ENCODE measurements at places on chromosomes 1 and 21.

- DNase-seq, result no peak
Observed at GRCh38 chr1:6672558-6672957, 29.1 kb downstream of the DNAJC11 start.

- no peak for DNase-seq
Observed at GRCh38 chr1:226575739-226576378, 27.3 kb downstream of the STUM start.

GRCh38 chr1:113929750-113930498 lies 800 bp downstream of the HIPK1 start:
- peak; percentile 31 for DNase-seq

- DNase-seq, result no peak
Observed at GRCh38 chr1:12081648-12082396, 18.7 kb downstream of the TNFRSF8 start.

DNA sequence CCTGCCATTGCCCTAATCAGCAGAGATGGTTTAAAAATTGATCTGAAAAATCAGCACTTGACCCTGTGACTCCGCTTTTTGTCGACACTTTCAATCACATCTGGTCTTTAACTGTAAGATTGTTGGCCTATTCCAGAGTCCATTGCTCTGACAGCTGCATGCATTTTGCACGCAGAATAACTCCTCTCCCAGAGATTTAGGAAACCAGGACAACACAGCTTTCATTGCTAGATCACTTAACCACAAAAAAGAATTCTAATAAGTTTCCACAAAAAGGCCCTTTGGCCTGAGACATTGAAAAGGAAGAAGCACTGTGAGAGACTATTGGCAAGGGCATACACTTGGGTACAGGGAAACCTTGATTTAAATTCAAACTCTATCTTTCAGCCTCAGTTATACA lies 373.1 kb downstream of the TGFB2 start:
- no peak for DNase-seq

- no peak for DNase-seq
Observed at GRCh38 chr1:233320023-233320422, 7.5 kb upstream of the MAP3K21 start.

- DNase-seq, result no peak
Observed at GRCh38 chr1:234309243-234309597, 64.0 kb upstream of the COA6 start.

DNA sequence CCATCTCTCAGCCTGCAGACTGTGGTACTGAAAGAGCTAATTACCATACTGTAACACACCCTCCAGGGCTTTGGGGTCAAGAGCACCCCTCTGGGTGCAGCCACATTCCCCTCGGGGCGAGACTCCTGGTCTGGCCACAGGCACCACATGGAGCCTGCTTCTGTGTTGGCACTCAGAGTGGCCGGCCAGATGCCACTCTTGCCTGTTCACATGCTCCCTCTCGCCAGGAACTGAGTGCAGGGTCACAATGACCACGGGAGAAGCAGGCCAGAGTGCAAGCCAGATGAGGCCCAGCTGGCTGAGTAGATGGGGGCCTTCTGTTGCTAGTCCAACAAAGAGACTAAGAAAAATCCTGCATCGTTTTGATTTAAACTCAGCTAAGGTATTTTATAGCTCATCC lies 864.0 kb downstream of the KCNT2 start:
- no peak for DNase-seq

GRCh38 chr1:10898921-10899320 lies 102.5 kb upstream of the CASZ1 start:
- no peak for DNase-seq

- DNase-seq, result no peak
Observed at GRCh38 chr1:171117085-171117484, 26.4 kb downstream of the FMO3 start.

DNA sequence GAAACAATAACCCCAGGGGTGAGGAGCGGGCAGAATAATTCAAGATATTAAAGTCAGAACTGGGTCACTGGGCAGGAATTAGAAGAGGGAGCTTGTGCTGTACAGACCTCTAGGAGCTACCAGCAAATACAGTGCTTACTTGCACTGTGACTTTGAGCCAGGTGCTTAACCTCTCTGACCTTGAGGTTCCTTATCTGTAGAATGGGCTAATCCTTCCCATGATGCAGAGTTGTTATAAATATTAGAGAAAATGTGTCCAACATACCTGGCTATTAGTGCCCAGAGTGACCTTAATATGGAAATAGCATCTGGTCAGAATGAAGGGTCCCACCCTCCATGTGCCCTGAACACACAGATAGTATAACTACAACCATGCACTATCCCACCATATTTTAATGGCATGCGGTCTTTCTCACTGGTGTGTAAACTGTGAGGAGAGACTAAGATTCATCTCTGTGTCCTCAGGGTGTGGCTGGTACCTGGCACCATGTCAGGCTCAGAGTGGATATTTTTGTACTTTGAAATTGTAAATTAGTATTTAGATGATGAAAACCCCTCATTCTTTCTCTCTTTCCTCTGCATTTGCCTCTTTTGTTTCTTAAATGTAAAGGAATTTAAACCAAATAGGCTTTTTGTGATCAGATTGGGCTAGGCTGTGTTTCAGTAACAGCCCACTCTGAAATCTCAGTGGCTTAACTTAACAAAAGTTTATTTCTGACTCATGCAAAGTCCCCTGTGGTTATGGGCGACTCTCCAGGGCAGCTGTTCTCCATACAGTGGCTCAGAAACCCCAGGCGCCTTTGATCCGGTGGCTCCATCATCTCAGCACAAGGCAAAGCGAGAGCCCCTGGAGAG lies 60.0 kb upstream of the ROR1 start:
- DNase-seq, result no peak

DNA sequence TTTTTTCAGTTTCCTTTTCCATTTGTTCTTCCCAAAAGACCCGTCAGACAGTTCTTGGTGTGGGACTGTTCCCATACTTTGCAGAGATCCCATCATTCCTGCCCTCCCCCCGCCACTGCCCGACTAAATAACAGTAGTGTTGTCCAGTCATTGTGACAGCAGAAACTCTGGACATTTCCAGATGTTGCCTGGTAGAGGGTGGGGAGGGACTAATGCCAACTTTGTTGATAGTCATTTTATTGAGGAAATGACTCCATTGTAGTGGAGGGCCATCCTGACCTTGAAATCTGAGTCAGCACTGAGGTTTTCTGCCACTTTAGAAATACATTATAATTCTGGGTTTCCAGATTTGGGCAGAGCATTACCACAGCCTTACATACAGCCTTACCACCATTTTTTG lies 85.4 kb downstream of the CEP350 start:
- no peak for DNase-seq

DNA sequence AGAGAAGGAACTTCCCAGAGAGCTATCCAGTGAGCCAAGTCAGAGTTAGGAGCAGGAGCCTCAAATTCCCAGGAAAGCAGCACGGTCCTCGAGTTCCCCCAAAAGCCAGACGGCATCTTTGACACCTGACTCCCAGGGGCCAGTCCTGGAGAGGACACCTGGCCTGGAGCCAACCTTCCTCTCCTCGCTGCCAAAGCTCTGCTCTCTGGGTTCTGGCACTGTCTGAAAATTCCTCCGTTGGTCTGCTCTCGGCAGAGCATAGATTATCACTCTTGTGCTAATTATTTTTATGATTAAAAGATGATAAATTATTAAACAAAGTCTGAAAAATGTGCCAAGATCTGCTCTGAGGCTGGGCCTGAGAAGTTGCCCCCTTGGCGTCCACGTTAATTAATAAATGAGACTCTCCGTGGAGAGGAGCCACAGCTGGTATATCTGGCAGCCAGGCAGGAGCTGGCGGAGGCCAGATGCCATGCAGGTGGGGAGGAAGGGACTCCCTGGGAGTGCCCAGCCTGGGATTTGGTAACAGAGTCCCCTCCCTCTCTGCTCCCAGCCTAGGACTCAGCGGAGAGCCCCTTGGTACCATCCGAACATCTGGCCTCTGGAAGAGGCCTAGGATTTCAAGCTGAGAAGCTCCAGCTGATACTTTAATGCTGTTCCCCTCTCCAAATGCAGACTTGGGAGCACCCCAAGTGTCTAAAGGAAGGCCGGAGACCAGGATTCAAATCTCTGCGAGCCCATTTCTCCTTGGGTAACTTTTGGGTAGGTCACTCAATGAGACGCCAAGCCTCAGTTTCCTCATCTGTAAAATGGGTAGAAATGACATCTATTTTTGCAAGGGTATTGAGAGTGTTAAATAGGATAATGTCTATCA lies 163.7 kb upstream of the POU3F1 start:
- DNase-seq, result no peak

- DNase-seq, result no peak
Observed at GRCh38 chr1:235012436-235013210, 116.0 kb downstream of the TOMM20 start.

DNA sequence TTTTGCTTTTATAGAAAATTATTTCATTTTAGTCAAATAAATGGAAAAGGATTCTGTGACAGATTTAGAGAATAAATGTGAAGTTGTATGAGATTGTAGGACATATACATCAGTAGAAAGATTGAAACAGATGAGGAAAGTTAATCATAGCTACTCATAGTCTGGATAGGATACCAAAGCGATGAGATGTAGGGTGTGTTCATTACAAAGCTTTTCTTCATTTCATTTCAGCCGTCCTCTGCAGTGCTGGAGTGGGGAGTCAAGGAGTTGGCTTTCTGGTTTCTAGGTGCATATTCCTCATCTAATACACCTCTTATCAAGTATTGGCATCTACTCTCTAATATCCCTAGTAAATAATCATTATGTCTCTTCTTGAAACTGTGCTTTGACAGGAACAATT lies 149.5 kb upstream of the NEGR1 start:
- no peak for DNase-seq

GRCh38 chr1:167136191-167136614 lies 42.3 kb downstream of the STYXL2 start:
- DNase-seq, result no peak

GRCh38 chr1:85578321-85579295 lies 2.0 kb upstream of the CCN1 start:
- no peak for DNase-seq

DNA sequence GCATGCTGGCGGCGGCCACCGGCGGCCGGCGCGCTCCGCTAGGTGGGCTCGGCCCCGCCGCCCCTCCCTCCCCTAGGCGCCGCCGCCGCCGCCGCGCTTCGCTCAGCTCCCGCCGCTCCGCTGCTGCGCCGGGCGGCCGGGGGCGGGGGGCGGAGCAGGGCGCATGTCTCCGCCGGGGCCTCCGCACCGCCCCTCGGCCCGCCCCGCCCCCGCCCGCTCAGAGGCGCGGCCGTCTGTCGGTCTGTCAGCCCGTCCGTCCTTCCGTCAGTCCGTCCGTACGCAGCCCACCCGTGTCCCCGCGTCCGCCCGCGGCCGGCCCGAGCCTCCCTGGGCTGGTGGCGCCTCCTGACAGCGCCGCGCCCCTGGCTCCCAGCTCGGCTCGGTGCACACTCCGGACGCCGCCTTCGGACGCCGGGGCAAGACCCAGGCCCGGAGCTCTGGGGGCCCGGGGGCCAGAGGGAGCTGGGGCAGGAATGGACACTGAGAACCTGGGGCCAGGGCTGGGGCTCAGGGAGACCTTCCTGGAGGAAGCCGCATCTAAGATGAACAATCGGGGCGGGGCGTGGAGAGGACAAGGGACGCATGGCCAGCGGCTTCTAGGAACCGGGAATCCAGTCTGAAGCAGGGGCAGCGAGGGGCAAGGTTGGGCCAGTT lies at the start of gene GPR153:
GPR153 (minus strand) TSS at position 138 of the 654 bp plus-strand sequence. CDS start 6,193 bp downstream, outside the sequence.
- DNase-seq, result no peak

- DNase-seq, result no peak
Observed at GRCh38 chr1:118223426-118223825, 38.4 kb upstream of the SPAG17 start.

GRCh38 chr1:209601809-209602657 lies 18.5 kb downstream of the CAMK1G start:
- DNase-seq, result peak; percentile 66

- no peak for DNase-seq
Observed at GRCh38 chr1:75641325-75641724, 30.4 kb upstream of the SLC44A5 start.

- DNase-seq, result no peak
Observed at GRCh38 chr21:35643176-35643575, 417.1 kb downstream of the SETD4 start.

DNA sequence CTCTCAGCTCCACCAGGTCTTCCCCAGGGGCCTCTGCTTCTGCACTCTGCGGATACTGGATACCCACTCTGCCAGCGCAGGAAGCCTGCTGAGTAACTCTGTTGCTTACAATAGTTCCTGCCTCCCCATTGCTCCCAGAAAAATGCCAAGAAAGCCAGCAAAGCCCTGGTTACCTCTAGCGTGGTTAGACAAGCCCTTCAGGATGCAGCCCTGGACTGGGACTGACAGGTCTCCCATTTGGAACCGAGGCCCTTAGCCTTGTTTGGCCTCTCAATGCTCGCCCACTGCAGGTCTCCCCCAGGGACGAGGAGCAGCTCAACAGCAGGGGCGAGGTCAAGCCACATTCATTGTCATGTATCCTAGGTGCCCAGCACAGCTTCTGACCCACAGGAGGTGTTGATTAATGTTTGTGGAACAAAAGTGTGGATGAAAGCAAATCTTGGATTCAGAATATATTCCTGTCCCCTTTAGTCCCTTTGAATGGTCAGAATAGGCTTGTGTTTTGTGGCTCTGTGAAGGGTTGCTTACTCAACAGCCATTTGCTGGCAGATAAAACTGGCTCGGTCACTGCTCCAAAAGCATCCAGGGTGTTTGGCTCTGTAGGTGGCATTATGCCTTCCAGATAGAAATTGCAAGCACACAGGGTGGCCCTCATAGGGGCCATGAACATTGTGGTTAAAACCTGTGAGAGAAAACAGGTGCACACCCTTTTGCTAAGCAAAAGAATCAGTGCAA lies 58.9 kb downstream of the C1orf198 start:
- no peak for DNase-seq

DNA sequence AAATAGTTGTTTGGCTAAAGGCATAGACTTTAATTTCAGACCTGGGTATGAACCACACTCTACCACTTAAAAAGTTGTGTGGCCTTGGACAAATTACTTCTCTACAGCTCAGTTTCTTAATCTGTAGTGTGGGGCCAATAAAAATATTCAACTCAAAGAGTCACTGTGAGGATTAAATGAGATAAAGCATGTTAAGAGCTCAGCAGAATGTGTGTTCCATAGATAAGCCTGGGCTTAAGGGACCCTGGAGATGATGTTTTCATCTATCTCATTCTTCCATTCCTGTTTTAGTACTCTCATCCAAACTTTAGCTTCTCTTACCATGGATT lies 17.7 kb downstream of the S100A10 start:
- DNase-seq, result no peak

- no peak for DNase-seq
Observed at GRCh38 chr1:230758709-230759368, 11.7 kb downstream of the CAPN9 start.

DNA sequence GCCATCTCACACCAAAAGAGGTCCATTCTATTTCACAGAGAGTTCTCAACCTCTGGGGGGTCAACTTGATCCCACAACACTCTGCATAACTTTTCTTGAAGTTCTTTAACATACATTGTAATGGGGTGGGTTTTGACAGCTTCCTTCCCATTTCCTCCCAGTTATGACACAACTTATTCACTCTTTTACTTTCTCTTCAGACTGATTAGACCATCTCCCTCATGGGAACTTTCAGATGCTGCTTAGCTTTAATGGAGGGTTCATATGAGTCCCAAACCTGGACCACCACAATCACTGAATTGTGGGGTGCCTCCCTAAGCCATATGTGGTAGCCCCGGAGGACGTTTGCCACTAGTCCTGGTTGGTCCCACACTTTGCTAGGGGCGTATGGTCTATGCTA lies 28.3 kb upstream of the KCNJ15 start:
- DNase-seq, result no peak

GRCh38 chr1:167012570-167012969 lies 23.5 kb downstream of the MAEL start:
- DNase-seq, result no peak

- no peak for DNase-seq
Observed at GRCh38 chr1:146020058-146021049, 1.2 kb downstream of the HJV start.
